Fibroblast of skin of left biceps (primary cell): ENCODE measurements at places on chromosomes 12 and 14.

GRCh38 chr14:61533513-61534255 is 161.6 kb upstream of the HIF1A start:
- DNase-seq, result no peak

DNA sequence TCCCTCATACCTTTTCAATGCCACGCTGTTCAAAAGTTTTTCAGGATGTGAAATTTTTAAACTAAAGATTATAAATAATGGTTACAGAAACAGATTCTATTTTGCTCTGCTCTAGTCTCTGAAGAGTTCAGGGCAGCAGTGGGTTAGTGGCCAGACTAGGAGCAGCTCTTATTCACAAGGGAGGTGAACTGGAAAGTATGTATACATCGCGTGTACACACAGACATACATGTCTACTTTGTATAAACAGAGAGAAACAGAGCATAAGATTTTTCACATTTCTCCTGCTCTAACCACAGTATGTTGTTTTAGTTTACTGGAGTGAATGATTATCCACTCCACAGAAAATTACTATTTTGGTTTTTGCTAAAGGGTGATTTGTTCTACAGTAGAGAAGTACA is 74.4 kb upstream of the CRY1 start:
- DNase-seq, result no peak

- DNase-seq, result no peak
These were observed 1313.9 kb downstream of the TMEM121 start for GRCh38 chr14:106840258-106840657.

DNA sequence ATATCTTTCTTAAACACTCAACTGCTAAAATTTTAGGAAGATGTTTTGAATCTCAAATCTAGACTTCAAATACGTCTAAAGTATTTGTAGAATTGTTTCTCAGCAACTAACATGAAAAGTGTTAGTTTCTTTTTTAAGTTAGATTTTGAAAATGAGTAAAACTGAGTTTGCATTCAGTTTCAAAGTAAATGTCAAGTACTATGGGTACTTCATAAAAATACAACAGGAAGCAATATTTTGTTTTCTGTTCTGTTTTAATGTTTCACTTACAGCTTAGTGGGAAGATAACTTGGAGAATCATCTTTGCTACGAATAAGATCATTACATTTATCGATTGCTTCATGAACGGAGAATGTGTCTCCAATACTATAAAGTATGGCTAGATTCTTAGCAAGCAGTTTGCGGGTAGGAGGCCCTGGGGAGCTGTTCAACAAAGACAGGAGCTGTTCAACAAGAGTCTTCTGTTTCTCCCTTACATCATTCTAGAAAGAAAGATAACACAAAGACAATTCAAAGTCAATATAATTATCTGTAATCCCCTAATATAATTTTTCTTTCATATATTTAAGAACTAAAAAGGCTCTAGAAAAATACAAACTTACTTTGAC is 20.2 kb downstream of the HEATR5A start:
- DNase-seq, result no peak

DNA sequence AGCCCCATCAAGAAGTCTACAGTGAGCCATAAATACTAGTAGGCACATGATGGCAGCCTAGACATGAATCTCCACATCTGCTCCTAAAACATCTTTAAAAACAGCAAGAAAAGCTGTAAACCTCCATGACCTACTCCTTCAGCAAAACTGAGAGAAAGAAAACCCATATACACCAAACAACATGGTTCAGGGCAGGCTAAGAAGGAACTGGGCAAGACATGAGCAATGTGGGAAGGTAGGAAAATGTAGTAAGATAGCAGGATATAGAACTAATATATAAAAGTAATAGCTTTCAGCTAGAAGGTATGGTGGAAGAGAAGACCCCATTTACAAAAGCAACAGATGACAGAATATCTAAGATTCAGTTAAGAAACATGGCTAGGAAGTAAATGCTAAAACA is 88.8 kb downstream of the RPS6KA5 start:
- DNase-seq, result no peak

- no peak for DNase-seq
These were observed 17.9 kb upstream of the SOS2 start for GRCh38 chr14:50249136-50249775.

- peak; percentile 88 for DNase-seq
These were observed 12.2 kb downstream of the MMP14 start for GRCh38 chr14:22848351-22849164.

DNA sequence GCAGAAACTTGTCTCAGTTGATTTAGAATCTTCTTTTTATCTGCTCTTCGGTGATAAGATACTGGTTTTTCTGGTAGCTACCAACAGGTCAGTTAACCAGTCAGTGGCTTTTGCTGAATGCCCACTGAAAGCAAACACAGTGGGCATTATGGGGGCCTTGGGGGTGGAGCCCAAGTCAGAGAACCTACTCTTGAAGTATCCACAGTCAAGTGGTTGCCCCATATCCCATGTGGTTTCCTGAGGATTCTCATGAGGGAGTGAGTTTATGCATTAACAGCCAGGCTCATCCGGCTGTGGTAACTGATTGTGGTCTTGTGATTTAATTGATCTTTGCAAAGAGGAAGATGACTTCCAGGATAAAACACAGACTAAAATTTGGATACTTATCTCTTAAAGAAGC is 83.7 kb downstream of the ST8SIA1 start:
- DNase-seq, result no peak

- peak; percentile 87 for DNase-seq
These were observed 9.8 kb upstream of the PNMA1 start for GRCh38 chr14:73723797-73724661.

DNA sequence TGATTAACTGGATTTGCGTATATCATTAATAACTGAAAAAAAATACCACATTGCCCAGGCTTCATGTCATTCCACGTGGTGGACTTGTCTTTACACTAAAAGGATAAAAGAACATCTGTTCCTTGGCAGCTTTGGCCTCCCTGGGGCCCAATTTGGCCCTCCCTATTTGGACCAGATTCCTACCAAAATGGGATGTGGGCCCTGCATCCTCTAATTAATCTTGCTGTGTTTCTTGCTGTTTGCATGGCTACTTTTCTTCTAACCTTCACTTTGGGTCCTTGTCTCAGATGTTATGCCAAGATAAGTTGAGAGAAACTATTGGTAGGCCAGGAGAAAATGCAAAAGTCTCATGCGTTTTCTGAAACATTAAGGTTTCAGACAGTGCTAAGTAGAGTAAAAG is 57.5 kb downstream of the PTHLH start:
- no peak for DNase-seq

- DNase-seq, result no peak
These were observed 89.4 kb downstream of the SUDS3 start for GRCh38 chr12:118465706-118466105.

DNA sequence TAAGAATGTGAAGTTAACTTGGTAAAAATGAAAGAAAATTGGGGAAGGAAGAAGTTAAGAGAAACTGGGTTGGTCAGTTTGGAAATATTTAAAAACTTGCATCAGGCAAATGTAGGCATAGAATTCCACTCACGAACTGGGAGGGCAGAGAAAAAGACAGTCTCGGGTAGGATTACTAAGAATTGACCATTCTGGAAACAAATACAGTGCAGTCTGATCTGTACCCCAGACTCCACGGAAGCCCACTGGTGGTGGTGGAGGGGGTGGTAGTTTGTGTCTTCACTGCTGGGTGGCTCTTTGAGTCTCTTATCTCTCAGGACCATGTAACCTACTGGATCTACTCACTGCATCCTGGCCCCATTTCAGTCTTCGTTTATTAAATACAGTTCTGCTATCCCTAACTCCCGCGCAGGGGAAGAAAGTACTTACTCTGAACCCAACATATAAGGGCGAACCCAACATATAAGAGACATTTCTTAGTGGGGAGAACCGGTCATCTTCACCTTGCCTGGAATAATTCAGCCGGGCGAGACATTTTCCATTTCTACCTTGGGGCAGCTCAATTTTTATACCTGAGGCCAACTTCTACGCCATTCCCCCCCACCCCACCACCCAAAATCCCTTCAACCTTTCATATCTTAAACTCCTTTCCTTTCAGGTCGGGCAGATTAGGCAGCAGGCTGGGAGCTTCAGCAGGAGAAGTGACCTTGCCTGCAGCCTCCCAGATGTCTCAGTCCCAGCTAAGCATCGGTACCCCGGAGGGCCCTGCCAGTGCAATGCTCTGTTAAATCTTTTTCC is 1.7 kb downstream of the SLC2A3 start:
- no peak for DNase-seq

DNA sequence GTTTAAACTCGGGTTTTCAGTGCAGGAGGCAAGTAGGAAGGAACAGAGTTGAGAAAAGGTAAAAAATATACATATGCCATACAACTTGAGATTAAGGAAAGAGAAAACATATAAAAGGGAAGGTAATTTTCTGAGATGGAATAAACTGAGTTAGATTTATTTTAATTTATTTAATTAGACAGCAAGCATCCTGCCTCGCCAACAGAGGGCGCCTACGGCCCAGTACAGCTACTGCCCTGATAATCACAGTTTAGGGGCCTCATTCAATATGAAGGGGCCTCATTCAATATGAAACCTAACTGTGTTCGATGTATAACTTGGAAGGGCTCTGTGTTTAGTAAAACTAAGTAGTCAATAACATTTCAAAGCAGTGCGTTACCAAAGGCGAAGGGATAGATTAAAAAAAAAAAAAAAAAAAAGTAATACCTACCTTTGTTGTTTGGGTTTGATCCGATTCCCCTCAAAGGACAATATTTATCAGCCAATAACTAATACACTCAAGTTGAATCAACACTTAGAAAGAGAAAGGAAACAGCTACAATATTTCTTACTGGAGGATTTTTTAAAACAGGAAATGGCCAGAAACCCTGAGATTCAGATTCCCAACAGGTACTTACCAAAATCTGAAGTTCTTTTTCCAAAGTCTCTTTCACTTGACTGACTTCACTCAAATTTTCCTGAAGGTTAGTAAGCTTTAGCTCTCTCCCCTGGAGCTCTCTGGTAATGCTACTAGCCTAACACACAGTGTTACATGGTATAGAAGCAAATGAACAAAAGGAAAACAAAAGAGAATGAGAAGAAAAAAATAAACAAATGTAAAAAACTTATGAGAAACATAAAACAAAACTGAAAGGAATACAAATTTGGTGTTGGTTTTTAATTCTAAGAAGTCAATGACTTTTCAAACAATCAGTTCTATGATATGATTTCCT is 70.0 kb upstream of the VPS33A start:
- no peak for DNase-seq

DNA sequence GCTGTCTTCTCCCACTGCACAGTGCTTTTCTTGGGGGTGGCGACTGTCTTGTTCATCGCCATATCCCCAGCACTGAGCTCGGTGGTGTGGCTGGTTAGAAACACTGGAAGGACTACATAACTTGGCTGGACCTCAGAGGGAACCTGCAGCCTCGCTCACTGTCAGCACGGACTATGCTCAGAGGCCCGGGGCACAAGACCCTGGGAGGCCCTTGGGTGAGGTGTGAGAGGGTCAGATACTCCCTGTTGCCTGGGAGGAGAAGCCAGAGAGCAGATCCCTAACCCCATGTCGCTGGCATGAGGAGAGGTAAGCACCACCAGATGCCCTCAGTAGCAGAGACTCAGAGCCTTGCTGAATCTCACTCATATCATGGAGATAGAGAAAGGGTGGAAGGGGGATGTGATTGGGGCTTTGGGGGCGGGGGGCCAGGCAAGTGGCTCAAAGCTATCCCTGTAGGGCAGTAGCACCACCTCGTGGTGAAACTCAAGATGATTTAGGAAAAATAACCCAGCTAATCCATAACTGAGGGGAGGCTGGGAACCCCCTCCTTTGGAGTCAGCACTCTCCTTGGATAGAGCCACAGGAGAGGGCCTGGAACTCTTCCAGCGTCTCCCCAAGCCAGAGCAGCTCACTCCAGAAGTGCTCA is 18.7 kb upstream of the HDAC7 start:
- DNase-seq, result peak; percentile 18

DNA sequence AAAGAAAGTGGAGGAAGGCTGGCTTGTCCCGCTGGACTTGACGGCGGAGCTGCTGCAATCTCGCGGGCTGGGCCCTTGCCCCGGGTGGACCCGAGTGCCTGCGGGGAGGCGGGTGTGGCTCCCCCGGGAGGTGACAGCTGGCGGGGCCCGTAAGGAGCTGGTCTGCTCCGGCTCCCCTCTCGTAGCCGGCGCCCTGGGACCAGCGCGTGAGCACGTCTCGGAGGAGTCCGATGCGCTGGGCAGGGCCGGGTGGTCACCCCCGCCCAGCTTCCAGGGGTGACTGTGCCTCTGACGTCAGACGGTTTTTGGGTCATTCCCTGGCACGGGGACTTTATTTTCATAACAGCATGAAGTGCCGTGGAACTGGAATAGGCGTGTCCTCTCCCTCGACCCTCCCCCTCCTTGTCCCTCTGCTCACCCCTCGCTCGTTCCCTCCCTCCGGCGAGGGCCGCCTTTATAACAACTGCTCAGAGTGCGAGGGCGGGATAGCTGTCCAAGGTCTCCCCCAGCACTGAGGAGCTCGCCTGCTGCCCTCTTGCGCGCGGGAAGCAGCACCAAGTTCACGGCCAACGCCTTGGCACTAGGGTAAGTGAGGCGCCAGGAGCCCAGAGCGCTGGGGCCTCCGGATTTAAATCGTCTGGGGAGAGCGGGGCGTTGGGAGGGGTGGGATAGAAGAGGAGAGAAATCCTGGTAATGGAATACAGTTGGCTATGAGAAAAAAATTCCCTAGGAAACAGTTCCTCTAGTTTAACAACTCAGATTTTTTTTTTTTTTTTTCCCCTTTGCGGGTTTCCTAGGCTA is at the start of gene GPRC5A:
Gene GPRC5A (plus strand): TSS at position 483 of the 801 bp plus-strand sequence. CDS start 16,688 bp downstream, outside the sequence.
- no peak for DNase-seq

GRCh38 chr14:56803816-56804535 is 6.3 kb downstream of the OTX2 start:
- no peak for DNase-seq

DNA sequence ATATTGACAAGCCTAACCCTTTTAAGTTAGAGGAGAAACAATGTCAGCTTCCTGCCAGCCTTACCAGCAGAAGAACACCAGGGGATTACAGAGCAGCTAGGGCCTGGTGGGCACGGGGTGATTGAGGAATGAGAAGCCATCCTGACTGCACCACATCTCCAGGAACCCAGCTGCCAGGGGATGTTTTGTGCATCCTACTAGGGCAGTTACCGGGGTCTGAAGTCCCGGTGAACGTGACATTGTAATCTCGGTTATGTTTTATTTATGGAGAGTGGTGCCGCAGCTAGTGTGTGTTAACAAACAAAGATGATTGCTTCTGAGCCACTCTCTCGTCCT is 115.9 kb downstream of the BCL11B start:
- no peak for DNase-seq
